ENCODE measurements at places on chromosomes 4 and X.

DNA sequence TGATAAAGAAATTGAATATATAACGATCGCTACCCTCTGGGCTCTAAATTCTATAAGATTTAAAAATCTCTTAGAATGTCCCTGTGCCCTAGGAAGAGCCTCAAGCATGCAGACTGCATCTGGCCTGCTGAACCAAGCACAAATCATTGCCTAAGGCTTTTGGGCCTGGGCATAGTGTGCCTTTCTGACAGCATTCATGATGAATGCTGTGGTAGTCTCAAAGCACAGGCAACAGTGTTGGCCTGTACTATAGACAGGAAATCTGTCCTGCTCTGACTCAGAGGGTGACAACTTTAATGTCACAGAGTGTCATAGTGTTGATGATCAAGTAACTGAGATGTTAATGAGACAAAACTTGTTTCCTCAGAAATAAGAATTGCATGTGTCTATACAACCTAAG lies 717.3 kb downstream of the STIM2 start:
- no peak for DNase-seq

DNA sequence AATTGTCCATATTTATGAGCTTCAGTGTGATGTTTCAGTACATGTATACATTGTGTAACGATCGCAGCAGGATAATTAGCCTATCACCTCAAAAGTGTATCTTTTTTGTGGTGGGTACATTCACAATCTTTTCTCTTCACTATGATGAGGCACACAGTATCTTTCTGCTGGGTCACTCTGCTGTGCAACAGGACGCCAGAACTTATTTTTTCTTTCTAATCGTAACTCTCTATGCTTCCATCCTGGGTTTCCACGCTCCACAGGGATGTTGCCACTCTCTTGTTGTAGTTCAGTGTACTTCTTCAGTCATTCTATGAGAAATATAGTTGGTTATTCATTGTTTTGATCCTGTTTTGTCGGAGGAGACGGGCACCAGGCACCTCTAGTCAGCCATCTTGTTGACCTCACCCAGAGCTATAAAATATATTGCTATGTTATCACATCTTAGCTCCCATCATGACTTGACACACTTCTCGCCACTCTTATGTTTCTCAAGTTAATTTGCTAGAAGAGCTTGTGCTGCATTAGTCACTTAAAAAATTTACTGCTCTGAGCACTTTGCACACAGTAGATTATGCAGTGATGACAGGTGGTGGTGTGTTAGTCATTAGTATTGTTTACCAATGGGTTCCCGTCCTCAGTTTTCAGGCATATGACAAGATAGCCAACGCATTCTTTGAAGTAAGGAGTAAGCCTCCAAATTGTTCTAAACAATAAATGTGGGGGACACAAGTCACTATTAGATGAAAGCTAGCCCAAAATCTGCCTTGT lies 1002.7 kb upstream of the PCDH7 start:
- DNase-seq: no peak

DNA sequence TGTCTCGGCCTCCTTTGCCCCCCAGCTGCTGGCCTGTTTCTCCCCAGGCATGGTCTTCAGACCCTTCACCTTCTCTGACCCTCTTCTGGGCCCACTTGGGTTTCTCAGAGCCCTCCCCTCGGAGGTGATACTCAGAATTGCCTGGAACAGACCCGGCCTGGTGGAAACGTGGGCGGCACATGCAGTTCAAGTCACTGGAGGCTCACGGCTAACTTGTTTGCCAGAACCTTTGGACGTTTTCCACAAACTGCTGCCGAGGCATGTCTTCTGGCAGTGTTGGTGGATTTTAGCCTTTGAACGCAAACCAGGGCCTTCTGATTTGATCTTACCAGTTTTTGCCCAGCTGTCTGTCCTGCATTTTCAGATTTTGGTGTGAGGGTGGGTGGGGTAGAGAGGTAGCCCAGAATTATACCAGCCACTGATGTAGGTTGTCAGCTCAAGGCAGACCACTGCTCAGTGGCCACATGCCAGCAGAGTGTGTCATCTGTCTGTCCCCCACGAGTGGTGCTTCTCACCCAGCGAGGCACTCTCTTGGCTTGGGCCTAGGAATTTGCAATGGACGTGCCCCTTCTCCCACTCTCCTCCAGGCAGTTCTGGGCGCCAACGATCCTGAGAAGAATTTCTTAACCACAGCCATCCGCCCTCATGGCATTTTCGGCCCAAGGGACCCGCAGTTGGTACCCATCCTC lies 32.5 kb upstream of the ZNF185 start:
- DNase-seq: no peak

DNA sequence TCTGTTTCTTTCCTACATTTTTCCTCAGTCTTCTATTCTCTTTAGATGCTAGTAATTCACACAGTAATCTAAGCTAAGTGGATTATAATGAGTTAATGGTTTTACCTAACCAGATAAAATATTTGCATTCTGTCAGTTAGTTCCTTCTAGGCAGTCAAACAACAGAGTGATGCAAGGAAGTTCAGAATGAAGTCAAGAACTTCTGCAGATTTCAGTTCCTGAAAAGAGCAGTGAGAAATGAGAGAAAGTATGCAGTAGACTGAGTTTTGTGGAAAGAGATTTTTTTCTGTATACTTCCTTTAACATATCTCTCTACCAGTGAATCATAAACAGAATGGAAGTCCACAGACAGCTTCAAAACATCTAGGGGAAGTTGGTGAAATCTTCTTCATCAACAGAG lies 774.0 kb upstream of the POU3F4 start:
- DNase-seq: no peak

DNA sequence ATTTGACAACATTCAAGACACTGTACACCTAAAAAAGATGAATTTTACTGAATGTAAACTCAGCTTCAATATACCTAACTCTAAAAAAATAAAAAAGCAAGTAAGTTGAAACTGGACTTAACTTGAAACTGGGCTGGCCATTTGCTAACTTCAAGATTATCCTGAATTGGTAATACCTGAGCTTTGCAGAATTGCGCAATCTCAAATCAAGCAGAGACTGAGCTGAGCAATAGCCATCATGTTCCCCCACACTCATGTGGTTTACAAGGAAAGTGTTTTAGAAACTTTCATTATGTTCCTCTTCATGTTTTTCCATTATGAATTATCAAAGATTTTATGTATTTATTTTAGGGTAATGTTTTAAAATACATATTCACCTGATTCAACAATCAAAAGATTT lies 38.7 kb downstream of the ANXA5 start:
- DNase-seq: no peak

- no peak for DNase-seq
Observed at GRCh38 chr4:1047976-1048772, 36.7 kb downstream of the FGFRL1 start.

DNA sequence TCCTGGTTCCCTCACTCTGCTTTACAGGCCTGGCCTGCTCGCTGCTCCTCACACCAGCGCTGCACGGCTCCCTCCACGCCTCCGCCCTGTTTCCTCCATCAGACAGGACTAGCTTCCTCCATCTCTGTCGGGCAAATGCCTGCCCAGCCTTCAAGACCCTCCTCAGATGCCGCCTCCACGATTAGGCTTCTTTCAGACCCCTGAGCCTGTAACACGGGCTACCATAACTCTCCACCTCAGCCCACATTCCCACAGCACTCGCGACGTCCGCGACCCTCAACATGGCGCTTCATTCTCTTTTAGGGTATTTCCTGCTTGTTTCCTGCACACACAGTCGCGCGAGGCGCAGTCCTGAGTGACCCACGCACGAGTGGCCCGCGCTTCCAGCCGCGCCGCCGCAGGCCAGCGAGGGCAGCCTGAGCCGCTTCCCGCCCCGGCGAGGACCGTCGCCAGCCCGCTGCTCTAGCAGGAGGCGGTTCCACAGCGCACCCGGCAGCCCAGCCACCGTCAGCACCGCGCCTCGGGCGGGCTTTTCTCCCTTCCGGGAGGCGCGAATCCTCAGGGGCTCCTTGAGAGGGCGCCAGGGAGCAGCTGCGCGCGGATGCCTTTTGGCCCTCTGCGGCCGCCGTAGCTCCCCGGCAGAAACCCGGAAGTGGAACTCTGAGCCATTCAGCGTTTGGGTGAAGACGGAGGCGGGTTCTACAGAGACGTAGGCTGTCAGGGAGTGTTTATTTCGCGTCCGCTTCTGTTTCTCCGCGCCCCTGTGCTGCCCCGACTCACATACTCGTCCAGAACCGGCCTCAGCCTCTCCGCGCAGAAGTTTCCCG lies at the start of gene FRG1:
Gene FRG1, plus strand, starts transcription at position 695 of the 827 bp plus-strand sequence. CDS start 138 bp downstream, outside the sequence.
- DNase-seq: peak; percentile 96

DNA sequence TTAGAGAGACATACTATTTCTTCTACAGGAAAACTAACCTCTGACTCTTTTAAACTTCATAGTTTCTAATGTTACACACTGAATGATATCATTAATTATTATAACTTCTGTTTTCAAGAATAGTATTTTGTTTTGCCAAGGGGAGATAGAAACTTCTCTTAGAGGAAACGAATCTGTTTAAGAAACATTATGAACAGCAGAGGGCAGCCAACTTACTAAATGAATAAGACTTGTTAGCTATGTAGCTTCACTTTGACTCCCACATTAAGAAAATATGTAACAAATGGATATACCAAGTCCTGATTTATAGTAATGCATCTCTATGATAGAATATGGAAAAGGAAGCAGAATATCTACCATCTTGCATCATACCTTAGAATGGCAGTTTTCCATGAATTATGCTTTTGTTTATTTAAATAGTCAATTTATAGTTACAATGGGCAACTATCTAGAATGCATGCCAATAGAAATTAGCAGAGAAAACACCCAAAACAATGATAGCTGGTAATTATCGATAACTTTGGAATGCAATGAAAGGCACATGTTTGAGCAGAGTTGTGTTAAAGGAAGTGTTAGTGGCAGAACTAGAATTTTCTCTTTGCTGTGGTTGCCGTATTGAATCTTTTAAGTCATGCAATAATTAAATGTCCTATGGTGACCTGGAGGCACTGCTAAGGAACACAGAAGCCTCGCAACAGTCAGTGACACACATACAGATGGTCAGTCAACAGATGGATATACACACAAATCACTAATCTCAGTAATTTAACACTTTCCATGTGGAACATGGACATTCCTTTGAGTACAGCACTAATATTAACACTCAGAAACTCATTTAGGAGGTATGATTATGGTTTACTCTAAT lies 105.7 kb upstream of the PDLIM3 start:
- DNase-seq: peak; percentile 88

DNA sequence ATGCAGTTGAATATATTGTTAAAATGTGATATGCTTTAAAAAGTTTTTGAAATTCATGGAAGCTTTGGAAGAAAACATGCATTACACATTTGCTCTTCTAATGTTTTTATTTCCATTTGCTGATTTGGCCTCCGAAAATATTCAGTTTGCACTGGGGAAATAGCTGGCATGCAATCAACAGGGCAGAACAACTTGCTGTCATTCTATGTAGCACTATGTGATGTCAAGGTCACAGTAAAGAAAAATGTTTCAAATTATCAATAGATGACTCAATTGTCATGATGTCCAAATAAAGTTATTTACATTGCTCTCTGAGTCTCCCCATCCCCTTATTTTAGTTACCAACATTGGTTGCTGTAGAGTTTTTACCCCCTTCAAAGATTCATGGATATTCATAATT lies 119.2 kb downstream of the TLL1 start:
- DNase-seq: no peak

DNA sequence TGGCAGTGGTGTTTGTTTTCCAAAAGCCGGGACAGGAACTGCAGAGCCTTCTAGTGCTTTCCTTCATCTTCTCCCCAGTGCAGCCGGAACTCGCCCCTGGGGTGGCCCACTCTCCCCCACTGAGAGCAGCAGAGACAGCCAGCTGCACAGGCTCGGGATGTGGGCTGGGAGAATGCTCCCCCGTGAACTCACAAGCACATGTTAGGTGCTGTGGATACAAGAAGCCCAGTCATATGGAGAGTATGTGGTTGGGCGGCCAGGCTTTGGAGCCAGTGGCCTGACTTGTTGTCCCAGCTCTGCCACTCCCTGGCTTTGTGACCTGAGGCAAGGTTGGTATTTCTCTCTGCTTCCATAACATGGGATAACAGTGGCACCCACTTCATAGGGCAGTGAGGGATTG lies 9.4 kb upstream of the KIAA0232 start:
- DNase-seq: no peak

DNA sequence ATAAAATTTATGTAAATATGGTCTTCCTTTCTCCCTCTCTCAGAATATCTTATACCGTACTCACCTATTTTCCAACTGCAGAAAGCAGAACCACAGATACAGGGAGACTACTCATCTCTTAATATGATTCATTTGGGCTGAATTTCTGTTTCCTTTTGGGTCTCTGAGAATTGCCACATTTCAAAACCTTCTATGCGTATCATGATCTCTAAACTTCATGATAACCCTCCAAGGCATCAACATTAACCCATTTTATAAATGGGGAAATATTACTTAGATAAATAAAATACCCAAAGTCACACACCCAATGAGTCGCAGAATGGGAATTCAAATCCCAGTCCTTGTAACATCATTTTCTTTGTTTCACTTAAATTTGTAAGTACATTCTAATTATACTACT lies 16.6 kb upstream of the PRDM8 start:
- peak; percentile 92 for DNase-seq

GRCh38 chrX:121011254-121011653 lies 25.7 kb upstream of the CT47A1 start:
- DNase-seq: no peak

DNA sequence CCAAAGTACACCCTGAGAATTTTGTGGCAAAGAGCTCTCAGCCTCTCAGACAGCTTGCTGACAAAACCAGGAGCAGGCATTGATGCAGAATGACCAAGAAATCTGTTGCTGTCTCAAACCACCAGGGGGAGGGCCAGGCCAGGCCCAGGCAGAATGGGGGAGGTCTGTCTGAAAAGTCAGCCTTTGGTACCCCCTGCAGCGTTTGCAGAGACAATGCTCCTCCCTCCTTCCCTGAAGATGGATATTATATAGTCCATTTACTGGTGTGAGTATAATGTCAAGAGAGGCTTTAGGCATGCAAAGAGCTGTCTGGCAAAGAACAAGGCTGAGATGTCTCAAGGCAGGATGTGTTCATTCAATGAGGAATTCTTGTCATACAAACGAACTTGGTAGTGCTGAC lies 52.9 kb upstream of the TRPC5OS start:
- peak; percentile 0 for DNase-seq

DNA sequence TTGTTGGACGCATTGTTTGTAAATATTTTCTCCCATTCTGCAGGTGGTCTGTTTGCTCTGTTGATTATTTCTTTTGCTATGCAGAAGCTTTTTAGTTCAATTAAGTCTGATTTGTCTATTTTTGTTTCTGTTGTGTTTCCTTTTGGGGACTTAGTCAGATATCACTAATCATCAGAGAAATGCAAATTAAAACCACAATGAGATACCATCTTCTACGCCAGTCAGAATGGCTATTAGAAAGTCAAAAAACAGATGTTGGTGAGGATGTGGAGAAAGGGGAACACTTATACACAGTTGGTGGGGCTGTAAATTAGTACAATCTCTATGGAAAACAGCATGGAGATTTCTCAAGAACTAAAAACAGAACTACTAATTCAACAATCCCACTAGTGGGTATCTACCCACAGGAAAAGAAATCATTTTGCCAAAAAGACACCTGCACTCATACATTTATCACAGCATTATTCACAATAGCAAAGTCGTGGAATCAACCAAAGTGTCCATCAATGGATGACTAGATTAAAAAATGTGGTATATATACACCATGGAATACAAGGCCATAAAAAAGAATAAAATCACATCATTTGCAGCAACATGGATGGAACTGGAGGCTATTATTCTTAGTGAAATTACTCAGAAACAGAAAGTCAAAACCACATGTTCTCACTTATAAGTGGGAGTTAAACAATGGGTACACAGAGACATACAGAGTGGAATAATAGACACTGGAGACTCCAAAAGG lies 8.1 kb downstream of the COQ2 start:
- DNase-seq: no peak
